ENCODE measurements at places on chromosomes 11 and 22.

DNA sequence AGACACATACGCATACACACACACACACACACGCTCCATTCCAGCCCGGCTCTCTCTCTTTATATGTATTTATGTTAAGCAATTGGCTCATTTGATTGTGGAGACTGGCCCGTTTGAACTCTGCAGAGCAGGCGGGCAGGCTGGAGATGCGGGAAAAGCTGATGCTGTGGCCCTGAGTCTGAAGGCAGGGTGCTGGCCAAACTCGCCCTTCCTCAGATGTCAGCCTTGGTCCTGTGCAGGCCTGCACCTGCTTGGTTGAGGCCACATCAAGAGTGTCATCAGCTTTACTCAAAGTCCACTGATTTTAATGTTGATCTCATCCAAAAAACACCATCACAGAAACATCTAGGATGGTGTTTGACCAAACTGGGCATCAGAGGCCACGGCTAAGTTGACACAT lies 569.3 kb downstream of the TBC1D22A start:
- DNase-seq, result no peak

DNA sequence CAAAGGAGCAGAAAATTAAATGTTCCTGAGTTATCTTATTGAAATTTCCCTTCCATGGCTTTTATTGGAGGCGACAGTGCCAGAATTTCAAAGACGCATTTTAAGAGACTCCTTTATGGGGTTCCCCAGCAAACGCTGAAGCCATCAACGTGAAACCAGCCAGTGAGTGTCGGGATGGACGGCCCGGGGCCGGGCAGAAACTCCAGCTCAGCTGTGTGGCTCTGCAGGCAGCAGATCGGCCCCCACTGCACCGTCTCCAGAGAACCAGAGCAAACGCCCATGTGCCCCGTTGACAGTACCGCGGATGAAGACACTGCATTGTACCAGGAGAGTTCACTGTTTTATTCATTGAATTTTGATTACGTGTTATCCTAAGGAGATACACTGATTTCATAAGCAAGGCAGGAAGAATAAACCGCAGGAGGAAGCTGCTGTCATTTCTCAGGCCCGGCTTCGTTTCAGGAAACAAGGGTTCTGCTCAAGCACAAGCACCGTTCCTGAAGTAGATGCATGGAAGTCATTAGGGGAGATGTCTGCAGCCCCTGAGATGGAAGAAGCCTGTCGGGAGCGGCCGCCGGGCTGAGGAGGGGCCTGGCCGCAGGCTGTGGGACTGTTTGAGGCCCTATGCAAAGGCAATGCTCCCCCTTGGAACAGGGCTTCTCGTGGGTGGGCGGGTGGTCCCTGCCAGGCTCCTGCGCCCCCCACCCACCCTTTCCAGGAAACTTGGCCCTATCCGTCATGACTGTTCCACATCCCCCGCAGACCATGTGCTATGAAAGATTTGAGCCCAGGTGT lies 639.7 kb downstream of the TBC1D22A start:
- DNase-seq, result no peak

DNA sequence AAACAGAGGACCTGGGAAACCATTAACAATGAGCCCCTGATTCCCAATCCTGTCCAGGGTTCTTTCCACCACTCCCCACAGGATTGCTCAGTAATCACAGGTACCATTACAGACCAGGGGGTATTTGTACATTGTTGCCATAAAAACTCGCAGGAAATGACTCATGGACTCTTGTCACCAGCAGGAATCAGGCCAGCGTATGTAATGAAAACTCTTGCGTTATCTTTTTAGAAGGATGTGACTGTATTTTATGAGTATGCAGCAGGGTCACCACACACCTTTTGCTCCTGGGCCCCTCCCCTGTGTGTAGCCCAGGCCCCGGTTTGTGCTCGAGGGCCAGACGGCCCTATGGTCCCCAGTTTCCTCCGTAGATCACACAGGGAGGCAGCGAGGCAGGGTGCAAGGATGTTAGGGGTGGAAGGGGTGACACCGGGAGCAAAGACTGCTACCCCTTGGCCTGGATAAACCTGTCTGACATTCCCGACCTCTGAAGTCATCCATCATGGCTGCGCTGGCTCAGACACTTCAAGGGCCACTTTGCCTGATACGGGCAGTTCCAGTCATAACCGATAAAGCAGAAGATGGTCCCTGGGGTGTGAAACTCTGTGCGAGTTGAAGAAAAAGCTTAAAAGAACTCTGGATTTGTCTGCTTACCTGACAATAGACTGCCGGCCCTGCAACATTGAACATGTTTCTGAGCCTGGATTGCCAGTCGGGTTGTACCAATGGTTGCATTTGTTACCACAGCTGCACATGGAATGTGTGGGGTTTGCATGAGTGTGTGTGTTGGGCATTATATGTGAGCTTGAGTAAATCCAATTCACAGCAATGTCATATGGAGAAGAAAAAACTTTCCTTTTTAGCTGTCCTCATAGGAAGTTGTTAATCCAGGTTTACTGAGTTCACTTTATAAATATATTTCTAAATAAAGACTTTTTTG lies 56.9 kb downstream of the MICAL2 start:
- DNase-seq, result peak; percentile 98

DNA sequence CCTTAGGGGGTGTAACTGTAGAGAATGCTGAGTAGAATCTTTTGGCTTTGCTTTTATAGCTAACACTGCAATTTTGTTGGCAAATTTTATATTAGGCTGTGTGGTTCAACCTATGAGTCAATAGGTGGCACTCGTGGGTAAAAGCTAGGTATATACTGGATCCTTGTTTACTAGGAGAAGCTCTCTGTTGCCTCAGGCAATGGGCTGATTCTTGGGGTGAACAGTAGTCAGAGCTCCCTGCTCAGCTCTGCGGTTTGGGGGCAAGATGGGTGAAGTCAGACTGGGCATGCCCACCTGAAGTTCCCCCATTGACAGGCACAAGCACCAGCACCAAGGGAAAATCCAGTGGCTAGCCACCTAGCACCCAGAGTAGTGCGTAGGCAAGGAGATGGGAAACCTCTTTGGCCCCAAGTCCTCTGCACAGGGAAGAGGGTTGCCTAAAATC lies 238.7 kb downstream of the FAM181B start:
- no peak for DNase-seq

GRCh38 chr11:32034149-32034548 lies 56.7 kb upstream of the RCN1 start:
- peak; percentile 7 for DNase-seq

DNA sequence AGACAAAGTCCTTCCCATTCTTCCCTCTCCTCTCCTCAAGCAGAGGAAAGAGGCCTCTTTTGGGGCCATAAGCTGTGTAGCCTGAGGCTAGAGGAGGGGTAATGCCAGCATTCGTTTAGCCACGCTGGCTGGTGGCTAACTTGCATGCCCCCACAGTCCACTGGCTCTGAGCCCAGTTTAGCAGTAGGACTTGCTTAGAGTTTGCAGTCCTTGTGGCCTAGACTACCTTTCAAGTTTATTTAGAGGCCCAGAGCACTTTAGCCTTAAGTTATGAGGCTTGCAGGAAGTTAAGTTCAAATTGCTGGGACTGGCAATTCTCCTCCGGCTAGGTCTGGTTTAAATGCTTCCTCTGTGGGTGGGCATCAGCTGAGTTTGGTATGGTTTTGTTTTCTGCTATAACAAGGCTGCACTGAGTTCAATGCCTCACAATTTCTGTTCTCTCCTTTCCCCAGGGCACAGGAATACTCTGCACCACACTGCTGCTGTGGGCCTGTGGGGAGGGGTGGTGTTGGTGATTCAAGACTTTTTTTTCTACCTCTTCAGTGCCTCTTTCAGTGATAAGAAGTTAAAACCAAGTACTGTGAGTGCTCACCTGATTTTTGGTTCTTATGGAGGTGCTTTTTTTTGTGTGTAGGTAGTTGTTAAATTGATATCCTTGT lies 281.0 kb upstream of the C11orf87 start:
- no peak for DNase-seq

DNA sequence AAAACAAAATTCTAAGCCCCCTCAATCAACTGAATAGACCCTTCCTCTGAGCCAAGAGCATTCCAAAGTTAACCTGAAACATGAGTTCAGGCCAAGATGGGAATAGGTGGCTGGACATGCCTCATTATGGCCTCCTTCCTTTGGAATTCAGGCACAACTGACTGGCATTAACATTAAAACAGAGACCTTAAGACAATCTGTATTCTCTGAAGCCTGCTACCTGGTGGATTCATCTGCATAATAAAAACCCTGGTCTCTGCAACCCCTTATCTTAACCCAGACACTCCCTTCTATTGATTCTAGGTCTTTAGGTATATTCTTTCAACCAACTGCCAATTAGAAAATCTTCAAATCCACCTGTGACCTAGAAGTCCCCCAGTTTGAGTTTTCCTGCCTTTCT lies 66.3 kb downstream of the JRKL start:
- DNase-seq, result no peak

GRCh38 chr22:46867106-46867505 lies 104.7 kb downstream of the TBC1D22A start:
- DNase-seq, result no peak

- no peak for DNase-seq
Measured at GRCh38 chr11:31913985-31914384, 102.9 kb upstream of the PAX6 start.

- no peak for DNase-seq
Measured at GRCh38 chr11:121841487-121842191, 274.4 kb downstream of the BLID start.
